Neural progenitor cell (in vitro differentiated cells): ENCODE measurements at places on chromosomes 2 and 18. TPM values are rescaled to one million over a fixed set of nuclear protein-coding genes. Genes with fewer than 3 reads are reported as not detected.

DNA sequence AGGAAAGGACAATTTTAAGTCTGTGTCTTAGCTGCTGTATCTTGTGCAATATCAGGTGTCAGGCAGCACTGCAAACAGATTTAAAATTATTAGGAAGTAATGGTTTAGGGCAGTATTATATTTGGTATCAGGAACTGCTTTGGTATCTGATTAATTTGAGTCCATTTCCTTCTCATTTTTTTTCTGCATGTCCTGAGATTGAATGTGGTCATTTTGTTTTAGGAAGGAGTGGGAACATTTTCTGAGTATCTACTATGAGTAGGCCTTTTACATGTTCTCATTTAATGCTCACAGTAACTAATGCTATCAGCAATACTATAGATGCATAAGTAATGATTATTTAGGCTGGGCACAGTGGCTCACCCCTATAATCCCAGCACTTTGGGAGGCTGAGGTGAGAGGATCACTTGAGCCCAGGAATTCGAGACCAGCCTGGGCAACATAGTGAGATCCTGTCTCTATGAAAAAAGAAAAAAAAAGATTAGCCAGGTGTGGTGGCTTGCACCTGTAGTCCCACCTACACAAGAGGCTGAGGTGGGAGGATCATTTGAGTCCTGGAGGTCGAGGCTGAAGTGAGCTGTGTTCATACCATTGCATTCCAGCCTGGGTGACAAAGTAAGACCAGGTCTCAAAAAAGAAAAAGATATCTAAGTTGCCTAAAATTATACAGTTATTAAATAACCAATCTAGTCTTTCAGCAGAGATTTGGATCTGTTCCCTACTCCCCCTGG lies 4.7 kb downstream of the FMNL2 start:
- no peak for DNase-seq

DNA sequence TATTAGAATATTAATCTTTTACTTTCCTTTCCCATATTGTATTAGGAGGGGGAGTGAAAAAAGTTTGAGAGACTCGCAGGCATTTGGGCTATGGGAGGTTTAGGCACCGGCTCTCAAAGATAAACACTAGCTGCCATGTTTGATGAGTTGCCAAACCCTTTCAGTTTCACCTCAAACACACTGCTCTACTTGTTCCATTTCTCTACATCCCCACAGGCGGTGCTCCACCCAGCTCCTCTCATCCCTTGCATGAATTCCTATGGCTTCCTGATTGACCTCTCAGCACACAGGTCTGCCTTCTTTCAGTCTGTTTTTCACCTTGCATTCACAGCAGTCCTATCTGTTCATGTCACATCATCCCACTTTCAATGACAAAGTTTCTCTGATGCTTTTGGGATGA lies 65.7 kb downstream of the MEP1B start:
- DNase-seq, result no peak

- no peak for DNase-seq
Observed at GRCh38 chr2:168182550-168183249, 64.7 kb downstream of the STK39 start.

DNA sequence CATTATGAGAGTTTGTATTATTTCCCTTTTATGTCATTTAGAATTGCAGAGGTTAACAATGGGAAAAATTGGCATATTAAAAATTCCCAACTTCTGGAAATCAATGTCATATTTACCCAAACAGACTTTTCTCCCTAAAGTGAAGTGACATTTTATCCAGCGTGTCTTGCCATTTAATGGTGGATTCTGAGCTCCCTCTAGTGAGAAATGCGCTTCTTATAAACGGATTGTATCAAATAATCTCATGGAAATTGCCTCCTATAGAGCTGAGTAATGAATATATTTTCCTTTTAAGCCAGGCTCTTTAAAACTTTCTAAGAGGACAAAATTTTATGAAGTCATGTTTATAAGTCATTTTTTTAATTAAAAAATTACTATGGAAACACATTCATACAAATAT lies 5.7 kb upstream of the GCFC2 start:
- no peak for DNase-seq

GRCh38 chr2:4618630-4619228 lies 915.4 kb downstream of the DCDC2C start:
- DNase-seq, result no peak

TMEM247 gene
- not detected in 2 replicates for total RNA-seq

HOXD12 gene
- not detected in 2 replicates for total RNA-seq

GPAT2 gene
- not detected in 2 replicates for total RNA-seq

DNA sequence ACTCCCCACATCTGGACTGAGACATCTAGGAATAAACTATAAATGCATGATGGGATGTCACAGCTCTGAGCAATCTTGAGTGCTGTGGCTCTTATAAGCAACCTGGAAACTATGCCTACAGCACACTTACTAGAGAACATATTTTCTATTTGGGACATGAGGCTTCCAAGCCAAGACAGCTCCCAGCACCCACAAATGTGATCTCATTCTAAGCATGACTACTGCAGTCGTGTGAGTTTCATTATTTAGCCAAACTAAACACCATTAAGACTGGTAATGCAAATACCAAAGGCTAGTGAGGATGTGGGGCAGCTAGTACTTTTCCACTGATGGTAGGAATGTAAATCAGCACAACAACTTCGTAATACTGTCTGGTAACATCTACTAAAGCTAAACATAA lies 72.5 kb downstream of the RTTN start:
- DNase-seq, result no peak

DNA sequence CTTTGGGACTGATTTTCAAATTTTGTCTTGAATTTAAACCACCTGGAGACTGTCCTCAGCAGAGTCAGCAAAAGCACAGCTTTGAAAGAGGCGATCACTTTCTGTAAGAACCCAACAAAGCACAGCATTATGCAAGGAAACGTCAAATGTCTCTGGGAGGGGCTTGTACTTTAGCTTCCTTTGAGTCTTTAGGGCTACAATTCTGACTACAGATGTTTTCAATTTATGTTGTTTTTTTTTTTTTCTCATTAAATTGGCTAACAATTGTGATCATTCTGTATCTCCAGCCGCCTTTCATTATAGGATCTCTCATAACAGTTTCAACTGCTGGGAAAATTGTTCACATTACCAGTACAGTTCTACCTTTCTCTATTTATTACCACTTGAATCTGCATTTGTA lies 48.3 kb downstream of the COL3A1 start:
- no peak for DNase-seq

- no peak for DNase-seq
Observed at GRCh38 chr2:3288470-3289170, 89.0 kb downstream of the EIPR1 start.

DNA sequence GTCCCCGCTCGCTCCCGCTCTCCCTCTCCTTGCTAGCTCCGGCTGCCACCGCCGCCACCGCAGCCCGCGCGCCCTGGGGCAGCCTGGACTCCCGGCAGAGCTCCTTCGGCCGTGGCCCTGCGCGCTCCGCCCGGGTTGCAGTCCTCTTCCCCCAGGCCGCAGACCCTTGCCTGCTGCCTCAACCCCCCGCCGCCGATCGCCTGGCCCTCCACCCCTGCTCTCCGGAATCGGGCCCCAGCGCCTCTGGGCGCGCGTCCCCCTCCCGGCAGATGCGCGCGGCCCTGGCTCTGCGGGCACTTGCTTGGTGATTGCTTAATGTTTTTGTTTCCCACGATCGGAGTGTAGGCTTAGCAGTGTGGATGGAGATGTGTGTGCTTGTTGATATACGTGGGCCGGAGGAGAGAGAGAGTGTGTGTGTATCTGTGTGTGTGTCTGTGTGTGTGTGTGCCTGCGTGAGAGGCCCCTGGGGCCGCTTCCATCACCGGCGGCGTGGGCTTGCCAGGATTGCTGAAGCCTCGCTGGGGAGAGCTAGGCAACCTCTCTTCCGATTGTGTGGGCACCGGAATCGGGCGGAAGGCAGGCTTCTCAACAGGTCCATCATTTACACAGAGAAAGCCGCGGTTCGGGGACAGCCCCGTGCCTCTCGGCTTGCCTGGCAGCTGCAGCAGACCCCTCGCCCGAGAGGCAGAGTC lies 877 bp downstream of the INHBB start:
- DNase-seq, result peak; percentile 62

DNA sequence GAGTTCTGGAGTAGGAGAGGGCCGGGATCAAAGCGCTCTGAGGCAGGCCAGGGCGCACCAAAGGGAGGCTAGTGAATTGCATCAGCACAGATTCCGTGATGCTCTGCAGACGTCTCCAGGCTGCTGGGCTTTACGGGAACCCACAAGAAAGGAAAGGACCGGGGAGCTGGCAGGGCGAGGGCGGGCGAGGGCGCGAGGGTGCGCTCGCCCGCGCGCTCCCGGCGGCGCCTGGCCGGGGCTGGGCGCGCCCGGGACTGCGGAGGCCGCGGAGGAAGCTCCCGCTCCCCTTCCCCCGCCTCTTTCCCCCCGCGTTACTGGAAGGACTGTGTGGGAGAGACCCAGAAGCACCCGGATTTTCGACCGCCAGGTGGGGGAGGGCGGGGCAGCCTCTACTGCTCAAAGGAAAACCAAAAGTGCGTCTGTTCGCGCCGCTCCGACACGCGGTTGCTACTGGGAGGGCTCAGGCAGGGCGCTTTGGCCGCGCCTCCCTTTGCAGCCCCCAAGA lies 2.4 kb upstream of the FOSL2 start:
- peak; percentile 79 for DNase-seq

- DNase-seq, result no peak
Observed at GRCh38 chr2:224252631-224253030, 149.3 kb downstream of the FAM124B start.

GRCh38 chr2:10347562-10347948 lies 44.9 kb downstream of the HPCAL1 start:
- no peak for DNase-seq

GRCh38 chr2:236507393-236508085 lies 62.1 kb upstream of the ACKR3 start:
- DNase-seq, result peak; percentile 87

- DNase-seq, result no peak
Observed at GRCh38 chr2:18309627-18310026, 250.8 kb downstream of the RDH14 start.

DNA sequence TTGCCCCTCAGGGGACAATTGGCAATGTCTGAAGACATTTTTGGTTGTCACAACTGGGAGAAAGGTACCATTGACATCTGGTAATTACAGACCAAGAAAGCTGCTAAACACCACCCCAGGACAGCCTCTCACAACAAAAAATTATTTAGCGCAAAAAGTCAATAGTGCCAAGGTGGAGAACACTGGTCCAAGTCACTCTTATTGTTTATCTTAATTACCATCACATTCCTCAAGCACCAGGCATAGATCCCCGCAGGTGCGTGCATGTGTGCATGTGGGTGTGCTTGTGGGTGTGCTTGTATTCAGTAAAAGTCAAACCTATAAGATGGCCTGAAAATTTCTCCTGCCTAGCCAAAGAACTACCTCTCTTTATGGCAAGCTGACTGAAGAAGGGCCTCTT lies 74.9 kb upstream of the WDR75 start:
- DNase-seq, result no peak

ACAA2 gene
- total RNA-seq, result 70.9 and 91.9 TPM in 2 replicates

- DNase-seq, result no peak
Observed at GRCh38 chr2:156333274-156333950, 891 bp upstream of the NR4A2 start.

DNA sequence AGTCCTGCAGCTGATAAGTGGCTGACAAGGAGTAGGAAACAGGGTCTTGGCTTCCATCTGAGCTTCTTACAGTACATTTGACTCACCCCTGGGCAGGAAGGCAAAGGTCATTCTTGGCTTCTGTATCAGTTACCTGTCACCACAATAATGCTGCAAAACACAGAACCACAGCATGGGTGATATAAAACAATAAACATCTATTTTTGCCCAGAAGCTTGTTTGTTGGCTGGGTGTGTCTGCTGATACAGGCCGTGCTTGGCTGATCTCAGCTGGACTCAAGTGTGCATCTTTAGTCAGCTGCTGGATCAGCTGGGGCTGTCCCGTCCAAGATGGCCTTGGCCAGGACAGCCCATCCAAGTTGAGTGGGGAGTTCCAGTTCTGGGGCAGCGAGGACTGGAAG lies 34.7 kb downstream of the ONECUT2 start:
- no peak for DNase-seq

SPC25 gene
- 38.9 and 60.0 TPM in 2 replicates for total RNA-seq

GRCh38 chr18:36851202-36851590 lies 22.3 kb downstream of the KIAA1328 start:
- DNase-seq, result no peak

LRRC30 gene
- total RNA-seq, result not detected in 2 replicates

DNA sequence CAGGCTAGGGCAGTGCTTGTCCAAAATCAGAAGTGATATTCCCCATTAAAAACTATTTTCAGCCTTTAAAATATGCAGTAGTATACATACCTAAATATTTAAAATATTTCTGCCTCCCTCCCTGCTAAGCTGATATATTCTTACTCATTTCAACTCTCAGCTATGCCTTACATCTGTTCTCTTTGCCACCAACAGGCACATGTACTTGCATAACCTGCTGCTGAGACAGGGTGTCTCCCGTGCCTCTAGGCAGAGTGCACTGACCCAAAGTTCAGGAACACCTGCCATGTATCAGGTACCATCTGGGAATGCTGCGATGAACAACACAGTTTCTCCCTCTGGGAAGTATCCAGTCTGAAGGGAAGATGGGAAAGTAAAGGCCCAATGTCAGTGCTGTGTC lies 91.7 kb downstream of the STK39 start:
- no peak for DNase-seq

GRCh38 chr2:46716927-46717326 lies 198.7 kb downstream of the MCFD2 start:
- no peak for DNase-seq

DNA sequence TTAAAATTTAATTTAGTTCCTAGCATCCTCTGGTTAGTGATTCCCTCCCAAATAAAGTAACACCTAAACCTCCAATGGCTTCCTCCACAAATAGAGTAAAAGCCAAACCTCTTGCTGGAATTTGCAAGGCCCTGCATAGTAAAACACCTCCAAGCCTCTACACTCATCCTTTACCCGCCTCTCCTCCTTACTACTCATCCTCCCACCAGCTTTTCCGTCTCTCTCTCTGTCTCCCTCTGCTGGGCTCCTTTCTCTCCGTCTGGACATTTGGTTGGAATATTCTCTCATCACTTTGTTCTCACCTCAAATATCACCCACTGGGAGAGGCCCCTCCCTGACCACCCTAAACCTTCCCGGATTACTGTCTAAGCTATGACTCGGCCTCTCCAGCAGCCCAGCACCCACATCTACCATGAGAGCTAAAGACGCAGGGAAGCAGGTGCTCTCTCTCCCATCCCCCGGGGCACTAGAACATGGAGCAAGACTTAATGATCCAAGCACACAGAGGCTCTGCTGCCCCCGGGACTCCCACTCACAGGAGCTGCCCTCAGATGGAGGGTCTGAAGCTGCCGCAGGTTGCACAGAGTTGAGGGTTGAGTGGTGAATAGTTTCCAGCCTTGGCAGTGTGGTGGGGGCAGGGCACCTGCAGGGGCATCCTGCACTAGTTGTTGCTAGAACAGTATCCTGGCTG lies 167.2 kb downstream of the FBXO15 start:
- DNase-seq, result peak; percentile 48

GRCh38 chr2:42848265-42848664 lies 55.9 kb upstream of the HAAO start:
- DNase-seq, result no peak

LTBP1 gene
- total RNA-seq, result 50.5 and 61.9 TPM in 2 replicates

CTNNA2 gene
- 39.1 and 43.5 TPM in 2 replicates for total RNA-seq

- no peak for DNase-seq
Observed at GRCh38 chr2:12637754-12638153, 79.0 kb upstream of the TRIB2 start.

FHOD3 gene
- 69.7 and 70.2 TPM in 2 replicates for total RNA-seq
